ENCODE measurements at places on chromosomes 12 and 14.

- DNase-seq: no peak
These were observed 125.7 kb upstream of the DDHD1 start for GRCh38 chr14:53278602-53279506.

DNA sequence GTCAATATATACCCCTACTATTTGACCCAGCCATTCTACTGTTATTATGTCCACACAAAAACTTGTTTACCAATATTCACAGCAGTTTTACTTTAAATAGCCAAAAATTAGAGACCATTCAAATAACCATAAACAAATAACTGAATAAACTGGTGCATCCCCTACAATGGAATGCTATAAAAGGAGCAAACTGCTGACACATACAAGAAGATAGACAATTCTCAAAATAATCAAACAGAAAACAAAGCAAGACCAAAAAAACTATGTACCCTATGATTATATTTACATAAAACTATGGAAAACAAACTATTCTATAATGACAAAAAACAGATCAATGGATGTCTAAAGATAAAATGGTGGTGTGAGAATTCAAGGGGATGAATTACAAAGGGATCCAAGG lies 54.4 kb downstream of the RALGAPA1 start:
- no peak for DNase-seq

DNA sequence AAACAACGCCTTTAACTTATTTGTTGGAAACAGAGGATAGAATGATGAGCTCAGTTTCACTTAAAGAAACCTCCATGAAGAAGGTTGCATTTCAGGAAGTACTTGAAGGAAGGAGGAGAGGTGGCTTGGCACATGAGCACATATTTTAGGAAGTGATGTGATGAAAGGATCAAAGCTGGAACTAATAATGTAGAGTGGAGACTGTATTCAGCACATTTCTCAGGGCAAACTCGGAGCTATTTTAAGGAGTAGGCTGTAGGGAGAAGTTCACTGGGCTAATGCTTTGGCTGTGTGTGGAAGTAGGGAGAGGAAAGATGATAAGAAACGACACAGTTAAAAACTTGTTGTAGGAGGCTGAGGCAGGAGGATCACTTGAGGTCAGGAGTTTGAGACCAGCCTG lies 272.8 kb downstream of the AKAP6 start:
- DNase-seq: no peak

GRCh38 chr14:71628433-71628832 lies 303.8 kb upstream of the RGS6 start:
- no peak for DNase-seq

DNA sequence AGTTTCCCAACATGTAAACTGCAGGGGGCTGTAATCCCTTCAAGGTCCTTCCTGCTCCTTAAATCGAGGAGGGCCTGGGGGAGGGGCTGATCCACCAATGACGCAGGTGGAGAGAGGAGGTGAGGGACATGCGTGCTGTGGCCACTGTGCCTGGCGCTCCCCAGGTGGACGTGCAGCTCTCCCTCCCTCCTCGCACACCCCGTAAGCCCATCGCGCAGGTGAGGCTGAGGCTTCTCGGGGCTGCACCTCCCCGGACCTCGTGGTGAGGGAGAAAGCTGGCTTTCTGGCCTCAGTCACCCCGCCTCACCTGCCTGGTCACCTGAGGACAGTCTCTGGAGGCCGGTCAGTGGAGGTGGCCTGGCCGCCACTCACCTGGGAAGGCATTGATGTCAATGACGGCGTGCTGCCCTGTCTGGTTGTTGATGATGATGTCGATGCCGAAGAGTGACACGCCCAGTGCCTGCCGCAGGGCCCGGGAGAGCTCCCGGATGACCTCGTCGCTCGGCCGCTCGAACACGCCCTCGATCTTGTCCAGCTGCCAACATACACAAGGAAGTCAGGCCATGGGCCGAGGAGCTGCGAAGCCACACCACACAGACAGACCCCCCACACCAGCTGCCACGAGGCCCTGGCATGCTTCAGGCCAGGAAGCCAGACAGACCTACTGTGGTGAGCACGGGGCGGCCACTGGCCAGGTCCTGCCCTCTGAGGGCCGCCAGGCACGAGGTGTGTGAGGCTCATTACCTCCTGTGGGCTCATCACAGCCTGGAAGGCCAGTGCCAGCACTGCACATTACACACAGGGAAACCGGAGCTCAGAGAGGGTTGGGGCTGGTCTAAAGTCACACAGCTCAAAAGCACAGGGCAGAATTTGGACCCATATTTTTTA lies 23.3 kb downstream of the CHGA start:
- peak; percentile 69 for DNase-seq

DNA sequence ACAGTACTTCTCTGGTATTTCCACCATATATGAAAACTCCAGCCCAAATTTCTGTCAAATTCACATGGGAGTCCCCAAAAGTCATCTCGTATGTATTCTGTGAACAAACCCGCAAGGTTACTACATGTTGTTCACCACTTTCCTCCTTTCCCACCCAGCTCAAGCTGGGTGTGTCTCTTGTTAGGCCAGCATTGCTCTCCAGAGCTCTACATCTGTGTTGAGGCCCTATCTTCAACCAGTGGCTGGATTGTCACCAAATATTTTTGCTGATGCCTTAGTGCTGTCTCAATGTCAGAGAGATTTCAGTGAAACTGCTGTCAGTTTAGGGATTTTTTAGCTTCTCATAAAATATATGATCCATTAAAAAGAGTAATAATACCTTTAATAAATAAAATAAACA lies 230.9 kb downstream of the BTG1 start:
- DNase-seq: no peak

DNA sequence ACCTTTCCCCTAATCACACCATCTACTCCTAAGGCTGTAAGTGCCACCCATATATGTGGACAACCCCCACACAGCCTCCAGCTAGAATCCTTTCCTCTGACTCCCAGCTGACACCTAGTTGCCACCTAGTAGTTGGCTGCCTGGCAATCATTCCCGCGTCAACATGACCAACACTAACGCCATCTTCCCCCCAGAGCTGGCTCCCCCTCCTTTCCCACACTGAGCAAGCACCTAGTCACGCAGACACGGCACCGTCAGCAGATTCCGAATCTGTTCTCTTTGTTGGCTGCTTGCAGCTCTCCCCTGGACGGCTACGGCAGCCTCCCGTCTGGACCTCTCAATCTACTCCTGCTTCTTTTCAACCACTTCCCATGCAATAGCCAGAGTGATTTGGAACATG lies 27.7 kb downstream of the UBR7 start:
- DNase-seq: peak; percentile 29

DNA sequence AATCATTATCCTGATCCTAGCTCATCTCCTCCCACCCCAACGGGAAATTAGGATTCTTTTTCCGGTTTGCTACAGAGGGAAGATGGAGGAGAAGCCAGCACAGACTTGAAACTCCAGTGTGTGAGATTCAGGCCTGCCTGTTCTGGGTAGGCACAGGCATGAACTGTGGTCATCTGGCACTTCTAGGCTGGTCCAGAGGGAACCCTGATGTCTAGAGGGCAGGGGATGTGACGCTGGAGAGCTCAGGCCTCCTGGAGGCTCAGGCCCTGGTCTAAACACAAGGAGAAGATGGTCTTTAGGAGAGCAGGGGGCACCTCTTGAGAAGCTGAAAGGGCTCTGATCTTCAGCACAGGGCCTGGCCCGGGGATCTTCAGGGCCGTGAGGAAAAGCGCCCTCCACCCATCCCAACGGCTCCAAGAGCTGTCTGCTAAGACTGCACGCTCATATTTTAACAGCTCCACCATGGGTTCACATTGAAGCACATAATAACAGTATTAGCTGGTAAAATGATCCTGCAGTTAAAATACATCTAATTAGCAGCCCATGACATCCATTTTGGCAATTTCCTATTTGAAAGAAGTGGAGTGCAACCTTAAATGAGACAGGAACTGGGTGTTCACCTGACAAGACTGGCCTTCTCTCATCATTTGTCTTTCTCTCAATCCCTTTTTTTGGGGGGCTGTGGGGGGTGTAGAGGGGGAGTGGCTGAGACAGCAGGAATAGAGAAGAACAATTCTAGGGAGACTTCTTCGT lies 35.4 kb downstream of the BCL11B start:
- DNase-seq: no peak

GRCh38 chr12:113867258-113867657 lies 98.9 kb downstream of the RBM19 start:
- peak; percentile 41 for DNase-seq

DNA sequence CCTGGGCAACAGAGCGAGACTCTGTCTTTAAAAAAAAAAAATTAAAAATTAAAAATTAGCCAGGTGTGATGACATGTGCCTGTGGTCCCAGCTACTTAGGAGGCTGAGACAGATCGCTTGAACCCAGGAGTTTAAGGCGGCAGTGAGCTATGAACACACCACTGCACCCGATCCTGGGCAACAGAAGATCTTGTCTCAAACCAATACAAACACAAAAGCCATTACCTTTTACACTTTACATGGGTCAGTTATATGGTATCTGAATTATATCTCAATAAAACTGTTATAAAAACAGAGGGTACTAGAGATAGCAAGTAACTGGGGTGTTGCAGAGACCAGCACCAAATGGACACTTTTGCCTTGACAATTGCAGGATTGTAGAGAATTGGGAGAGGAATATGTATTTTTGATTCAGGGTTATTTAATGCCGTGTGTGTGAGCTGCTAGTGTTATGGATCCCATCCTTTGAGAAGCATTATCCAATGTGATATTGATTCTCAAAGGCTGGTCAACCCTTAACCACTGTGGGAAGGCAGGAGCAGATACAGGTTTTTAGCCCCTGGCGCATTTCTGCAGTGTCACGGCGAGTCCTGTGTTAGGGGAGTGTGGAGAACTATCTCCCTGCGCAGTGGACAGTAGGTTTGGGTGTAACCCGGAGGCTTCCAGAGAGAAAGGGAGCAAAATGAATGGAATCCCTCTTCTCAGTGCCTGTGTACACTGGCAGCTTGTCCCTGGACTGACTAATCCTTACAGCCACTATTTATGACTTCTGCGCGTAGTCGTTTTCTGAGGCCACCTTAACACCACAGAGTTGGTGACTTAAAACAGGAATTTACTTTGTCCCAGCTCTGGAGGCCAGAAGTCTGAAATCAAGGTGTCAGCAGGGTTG lies 4.3 kb downstream of the PSMD9 start:
- DNase-seq: no peak

GRCh38 chr12:62933220-62933601 lies 1.7 kb downstream of the PPM1H start:
- peak; percentile 64 for DNase-seq

GRCh38 chr12:9808504-9808903 lies 18.8 kb upstream of the KLRF1 start:
- DNase-seq: no peak

DNA sequence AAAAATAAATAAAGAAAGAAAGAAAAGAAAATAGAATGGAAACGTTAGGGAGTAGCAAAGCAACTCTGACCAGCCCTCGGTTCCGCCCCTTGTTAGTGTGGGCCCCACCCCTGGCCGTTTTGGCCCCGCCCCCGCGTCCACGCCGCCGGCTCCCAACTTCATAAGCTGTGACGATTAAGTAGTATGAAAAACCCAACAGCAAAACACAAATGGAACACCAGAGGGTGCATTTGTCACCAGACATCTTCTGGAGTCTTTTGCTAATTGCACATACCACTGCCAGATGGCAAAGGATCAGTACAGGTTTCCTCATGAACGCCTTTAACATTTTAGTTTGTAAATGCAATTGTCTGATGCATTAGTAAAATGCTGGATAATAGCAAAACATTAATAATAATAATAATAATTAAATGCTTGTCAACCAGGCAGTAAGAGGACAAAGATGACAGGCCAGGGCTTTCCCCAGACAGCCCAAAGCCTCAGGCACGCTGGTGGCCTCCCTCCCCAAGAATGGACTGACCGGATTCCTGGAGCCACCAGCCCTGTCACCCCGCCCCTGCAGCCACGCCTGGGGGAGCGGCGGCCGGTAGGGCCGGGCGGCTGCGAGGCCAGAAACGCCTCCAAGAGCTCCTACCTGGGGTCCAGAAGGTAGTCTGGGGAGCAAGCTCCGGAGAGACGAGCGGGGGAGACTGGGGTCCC lies 23.6 kb downstream of the HSP90AA1 start:
- DNase-seq: peak; percentile 75

GRCh38 chr12:93974252-93974651 lies 174.1 kb upstream of the PLXNC1 start:
- no peak for DNase-seq

GRCh38 chr14:100239211-100239839 lies 381 bp downstream of the YY1 start:
- no peak for DNase-seq

GRCh38 chr12:76921100-76921471 lies 42.3 kb upstream of the CSRP2 start:
- no peak for DNase-seq

DNA sequence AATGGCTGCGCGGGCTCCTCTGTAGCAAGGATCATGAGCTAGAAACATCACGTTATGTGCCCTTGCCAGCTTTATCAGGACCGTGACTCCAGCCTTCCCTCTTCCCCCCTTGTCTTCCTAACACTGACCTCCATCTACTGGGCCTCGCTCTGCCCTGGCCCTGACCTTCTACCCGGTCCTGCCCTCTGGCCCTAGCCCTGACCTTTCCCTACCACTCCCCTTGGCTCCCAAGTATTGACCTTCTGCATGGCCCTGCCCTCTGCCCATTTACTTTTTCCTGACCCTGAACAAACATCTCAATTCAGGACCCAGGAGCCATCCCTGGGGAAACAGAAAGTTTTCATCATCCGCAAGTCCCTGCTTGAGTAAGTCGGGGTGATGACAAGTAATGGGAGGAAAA lies 2.0 kb downstream of the SOAT2 start:
- no peak for DNase-seq

- DNase-seq: no peak
These were observed 108.1 kb downstream of the MDGA2 start for GRCh38 chr14:47567273-47567672.

DNA sequence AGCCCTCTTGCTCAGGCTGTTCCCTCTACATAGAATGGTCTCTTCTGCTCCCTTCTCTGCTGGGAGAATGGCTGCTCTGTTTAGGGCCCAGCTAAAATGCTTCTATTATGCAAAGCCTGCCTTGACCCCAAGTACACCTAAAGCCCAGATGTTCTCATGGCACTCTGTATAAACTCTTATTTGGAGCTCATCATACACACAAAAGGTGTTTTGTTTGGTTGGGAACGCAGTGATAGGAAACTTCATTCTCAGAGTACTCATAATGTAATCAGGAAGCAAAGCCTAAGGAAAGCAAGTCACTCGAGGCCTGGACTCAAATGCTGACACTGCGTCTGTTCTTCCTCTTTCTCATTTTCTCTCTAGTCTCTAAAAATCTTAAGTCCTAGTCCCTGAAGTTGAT lies 38.2 kb upstream of the SYCP3 start:
- DNase-seq: no peak

GRCh38 chr12:98221243-98221808 lies 294.1 kb upstream of the TMPO start:
- DNase-seq: no peak

DNA sequence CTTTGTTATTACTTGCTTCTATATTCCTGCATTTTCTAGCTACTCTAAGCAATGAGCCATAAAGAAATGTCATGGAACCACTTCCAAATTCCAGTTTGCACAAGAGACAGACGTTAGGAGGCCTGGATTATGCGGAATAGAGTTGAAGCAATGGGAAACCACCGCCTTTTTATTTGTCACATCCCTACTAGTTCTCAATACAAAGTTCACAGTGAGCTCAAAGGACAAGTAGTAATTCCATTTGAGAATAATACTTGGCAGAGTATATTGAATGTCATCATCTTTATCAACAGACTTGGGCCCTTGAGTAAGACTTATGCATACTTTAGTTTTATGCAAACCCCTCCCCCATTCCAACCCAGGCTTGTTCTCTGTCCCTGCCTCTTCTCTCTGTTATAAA lies 3.7 kb upstream of the SLC15A5 start:
- no peak for DNase-seq

- DNase-seq: peak; percentile 44
These were observed 37.9 kb downstream of the RAD9B start for GRCh38 chr12:110540048-110540447.

- DNase-seq: no peak
These were observed 431.9 kb downstream of the BCAT1 start for GRCh38 chr12:24517000-24517399.

Data from ACHN (cell line).